Stimulated activated CD4-positive, alpha-beta T cell treated with anti-CD3 and anti-CD28 coated beads, Interleukin-4, amount 100 ng/mL, for 4 hours (primary cell): ENCODE measurements at places on chromosomes 11 and 22.

DNA sequence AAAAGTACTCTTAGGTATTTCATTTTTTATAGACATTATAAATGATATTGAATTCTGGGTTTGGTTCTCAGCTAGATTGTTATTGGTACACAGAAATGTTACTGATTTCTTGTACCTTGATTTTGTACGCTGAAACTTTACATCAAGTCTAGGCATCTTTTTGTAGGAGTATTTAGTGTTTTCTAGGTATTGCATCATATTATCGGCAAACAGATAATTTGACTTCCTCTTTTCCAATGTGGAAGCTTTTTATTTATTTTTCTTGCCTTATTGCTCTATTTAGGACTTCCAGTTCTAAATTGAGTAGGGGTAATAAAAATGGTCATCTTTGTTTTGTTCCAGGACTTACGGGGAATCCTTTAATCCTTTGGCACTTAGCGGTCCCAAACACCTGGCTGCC lies 676.6 kb upstream of the CCDC179 start:
- DNase-seq, result no peak

GRCh38 chr11:119352857-119353260 lies 6.4 kb upstream of the MFRP start:
- DNase-seq, result no peak

GRCh38 chr11:119844808-119845207 lies 115.8 kb upstream of the NECTIN1 start:
- DNase-seq, result no peak

DNA sequence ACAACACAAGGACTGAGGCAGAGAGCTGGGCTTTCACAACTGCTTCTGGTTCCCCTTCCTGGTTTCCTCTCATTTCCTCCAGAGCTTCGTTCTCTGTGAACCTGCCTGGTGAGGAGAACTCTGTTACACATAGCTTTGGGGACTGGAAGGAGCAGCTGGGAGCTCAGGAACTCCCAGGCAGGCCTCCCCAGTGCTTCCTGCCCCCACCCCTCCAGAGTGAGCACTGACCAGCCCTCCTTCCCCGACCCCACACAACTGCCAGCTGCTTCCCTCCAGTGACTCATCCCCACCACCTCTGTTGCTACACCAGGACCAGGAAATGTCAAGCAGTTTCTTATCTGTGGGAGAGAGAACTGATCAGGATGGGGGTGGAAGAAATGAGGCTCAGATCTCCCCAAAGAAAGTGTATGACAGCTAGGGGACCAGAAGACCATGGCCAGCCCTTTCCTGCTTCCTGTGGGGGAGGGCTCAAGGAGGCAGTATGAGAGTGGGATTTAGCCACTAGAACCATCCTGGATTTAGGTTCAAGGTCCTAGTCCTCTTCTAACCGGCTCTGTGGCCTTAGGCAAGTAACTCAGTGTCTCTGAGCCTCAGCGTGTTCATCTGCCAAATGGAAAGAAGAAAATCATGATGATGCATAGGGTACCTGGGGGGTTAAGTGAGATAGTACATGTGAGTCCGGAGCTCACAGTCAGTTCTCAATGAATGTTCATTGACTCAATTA lies 4.5 kb upstream of the TP53I11 start:
- no peak for DNase-seq

- DNase-seq, result no peak
Observed at GRCh38 chr11:63892228-63892627, 24.7 kb downstream of the RCOR2 start.

DNA sequence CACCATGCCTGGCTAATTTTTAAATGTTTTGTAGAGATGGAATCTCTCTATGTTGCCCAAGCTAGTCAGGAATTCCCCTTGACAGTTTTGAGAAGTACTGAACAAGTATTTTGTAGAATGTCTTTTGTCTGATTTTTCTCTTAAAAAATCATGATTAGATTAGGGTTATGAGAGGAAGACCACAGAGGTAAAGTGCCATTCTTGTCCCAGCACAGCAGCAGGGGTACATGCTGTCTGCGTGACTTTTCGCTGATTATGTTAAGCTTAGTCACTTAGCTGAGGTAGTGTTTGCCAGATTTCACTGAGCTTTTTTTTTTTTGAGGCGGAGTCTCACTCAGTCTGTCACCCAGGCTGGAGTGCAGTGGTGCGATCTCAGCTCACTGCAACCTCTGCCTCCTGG lies 13.6 kb upstream of the NUP160 start:
- DNase-seq, result no peak

DNA sequence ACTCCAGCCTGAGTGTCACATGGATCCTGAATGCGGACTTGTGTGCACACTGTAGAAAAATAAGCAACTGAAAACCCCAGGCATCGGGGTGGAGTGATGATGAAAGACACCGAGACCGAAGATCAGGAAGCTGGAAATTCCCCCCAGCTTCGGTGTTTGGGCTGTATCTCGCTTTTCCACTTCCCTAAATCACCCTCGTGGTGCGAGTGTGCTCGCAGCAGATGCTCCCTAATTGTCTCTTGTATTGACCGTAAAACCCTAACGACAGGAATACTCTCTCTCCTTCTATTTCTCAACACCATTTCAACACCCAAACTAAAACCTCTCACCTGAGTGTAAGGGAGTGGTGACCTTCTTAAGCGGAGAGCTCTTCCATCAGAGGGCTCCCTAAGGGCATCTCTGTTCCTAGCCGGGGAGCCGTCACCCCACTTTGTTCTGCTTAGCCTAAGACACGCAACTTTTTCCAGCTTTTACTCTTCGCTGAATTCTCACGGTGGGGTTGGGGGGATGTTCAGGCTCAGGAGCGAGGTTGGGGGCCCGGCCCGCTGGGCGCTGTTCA lies 635 bp upstream of the GRK3 start:
- peak; percentile 3 for DNase-seq

DNA sequence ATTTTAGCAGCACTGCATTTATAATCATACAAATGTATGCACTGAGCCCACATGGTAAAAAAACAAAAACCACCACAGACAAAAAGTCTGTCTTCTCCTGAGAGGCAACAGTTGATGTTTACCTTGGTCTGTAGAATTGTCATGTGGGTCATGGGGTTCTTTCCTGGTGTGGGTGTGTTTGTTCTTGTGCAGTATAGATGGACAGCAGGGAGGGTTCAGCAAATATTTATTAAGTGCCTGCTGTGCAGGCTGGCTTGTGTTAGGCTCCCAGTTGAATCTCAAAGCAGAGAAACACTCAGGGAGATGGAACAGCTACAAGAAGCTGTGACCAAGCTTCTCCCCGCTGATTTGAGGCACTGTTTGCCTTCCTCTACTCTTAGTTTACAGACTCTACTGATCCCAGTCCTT lies 82.2 kb downstream of the PISD start:
- no peak for DNase-seq

GRCh38 chr11:28245131-28245530 lies 136.9 kb downstream of the METTL15 start:
- no peak for DNase-seq

DNA sequence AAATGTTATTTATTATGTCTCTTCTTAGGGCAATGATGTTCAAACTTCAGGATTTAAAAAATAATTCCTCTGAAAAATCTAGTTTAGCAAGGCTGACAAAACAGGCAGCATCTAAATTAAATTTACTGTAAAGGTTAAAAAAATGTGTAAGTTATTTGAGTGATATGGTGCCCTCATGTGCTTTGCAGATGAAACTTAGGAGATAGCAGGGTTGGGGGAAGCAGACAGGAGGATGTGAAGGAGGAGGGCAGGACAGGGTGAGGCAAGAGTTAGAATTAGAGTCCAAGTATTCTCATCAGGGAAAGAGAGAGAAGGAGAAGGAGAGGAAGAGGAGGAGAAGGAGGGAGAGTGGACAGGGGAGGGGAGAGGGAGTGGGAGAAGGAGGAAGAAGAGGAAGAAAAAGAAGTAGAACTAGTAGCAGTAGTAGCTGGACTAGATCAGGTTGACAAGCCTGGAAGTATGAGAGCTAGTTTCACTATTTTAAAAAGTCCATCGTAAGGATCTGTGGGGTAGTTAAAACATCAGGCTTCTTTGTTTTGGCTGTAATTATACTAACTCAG lies 141.2 kb upstream of the SESN3 start:
- DNase-seq, result no peak

DNA sequence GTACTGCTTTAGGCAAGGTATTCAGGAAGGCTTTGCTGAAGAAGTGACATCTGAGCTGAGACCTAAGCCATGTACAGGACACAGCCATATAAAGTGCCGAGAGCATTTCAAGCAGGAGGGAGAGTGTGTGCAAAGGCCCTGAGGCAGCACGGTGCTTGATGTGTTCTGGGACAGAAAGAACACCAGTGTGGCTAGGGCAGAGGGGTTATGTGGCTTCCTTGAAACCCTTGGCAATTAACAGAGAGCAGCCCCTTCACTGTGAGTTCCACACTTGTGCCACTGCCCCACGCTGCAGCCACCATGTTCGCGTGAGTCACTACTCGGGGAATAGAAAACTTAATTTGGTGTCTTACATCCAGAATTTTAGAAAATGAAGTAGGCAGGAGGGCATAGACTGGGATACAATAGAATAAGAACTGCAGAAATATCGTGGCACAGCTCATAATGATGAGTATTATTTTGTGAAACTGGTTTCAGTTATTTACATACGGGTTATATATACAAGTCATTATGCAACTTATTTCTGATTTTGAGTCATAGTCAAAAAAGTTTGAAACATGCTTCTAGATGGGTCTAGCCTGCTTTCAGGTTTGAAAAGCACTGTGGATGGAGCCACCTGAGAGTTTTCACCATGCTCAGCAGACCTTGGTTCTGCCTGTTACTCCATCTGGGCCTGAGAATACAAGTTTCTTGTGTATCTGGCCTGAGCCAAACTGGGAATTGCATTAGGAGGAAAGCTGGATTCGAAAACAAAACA lies 11.8 kb downstream of the IL10RA start:
- DNase-seq, result no peak
